ENCODE measurements at places on chromosomes 4 and X.

GRCh38 chr4:152009983-152010709 lies 249.3 kb upstream of the GATB start:
- DNase-seq, result no peak

DNA sequence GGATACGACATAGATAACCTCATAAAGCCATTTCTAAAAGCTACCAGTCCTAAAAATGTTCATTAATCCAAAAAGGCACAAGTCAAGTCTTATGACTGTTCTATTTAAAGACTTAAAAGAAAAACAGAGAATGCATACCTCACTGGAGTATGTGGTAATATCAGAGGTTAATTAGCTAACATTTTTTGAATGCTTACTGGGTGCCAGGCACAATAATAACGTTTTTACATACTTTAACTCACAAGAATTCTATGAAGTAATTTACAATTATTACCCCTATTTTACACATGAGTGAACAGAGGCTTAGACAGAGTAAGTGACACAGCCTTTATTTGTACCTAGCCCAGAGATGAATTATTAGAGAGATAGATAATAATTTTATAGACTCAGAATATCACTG lies 207.5 kb downstream of the PDGFC start:
- DNase-seq, result no peak

DNA sequence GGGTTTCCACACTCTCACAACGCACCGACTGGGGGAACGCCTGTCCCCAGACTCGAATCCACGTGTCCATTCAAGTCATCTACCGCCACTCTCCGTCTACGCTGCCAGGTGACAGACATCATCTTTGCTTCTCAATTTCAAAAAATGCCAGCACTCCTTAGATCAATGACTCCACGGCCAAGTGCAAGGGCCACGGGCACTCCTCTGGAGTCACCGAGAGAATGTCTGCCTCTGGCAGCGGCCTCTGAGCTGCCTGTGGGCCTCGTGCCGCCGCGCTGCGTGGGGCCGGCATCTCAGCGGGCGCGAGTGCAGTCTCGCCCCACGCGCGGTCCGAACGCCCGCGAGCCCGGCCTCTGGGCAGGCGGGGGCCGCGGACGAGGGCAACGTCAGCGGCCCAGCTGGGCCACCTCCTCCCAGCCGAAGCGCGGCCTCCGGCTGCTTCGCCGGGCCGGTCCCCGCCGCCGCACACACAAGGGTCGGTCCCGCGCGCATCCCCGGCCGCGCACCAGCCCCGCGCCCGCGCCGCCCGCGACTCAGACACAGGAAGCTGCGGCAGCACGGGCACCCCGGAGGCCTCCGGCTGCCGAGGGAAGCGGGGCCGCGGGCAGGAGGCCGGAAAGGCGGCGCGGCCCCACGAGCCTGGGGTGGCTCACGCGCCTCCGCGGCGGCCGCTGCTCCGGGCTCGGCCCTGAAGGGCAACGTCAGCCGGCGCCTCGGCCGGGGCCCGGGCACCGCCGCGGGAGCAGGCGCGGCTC lies 450 bp downstream of the ACSL1 start:
- DNase-seq, result no peak

DNA sequence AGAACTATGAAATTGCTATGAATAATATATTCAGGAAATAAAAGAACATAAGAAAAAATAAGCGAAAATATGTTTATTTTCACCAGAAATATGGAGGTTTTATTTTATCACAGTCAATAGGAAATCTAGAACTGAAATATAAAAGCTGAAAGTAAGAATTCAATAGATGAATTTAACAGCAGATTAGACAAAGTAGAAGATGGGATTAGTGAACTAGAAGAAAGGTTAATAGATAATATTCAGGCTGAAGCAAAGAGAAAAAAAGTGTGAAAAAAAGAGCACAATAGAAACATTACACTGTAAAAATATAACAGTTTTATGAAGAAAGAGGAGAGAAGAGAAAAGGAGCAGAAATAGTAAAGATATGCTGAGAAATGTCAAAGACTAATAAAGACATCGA lies 1152.1 kb downstream of the FAT4 start:
- DNase-seq, result no peak

DNA sequence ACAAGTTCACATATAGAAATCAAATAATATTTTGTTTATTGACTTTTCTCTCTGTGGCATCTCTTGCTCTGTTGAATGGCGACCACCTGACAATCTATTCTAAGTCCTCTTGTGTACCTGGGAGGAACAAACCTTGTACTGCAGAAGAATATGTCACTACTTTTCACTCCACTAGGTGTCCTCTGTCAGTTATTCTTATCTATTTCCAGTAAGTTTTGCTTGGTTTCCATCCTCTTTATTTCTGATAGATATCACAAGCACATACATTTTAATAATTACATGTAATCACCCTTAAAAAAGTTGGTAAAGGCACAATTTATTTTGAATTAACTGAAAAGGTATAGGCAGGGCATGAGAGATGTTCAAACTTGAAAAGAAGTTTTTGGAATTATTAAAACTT lies 238.4 kb downstream of the SNCA start:
- peak; percentile 41 for DNase-seq

DNA sequence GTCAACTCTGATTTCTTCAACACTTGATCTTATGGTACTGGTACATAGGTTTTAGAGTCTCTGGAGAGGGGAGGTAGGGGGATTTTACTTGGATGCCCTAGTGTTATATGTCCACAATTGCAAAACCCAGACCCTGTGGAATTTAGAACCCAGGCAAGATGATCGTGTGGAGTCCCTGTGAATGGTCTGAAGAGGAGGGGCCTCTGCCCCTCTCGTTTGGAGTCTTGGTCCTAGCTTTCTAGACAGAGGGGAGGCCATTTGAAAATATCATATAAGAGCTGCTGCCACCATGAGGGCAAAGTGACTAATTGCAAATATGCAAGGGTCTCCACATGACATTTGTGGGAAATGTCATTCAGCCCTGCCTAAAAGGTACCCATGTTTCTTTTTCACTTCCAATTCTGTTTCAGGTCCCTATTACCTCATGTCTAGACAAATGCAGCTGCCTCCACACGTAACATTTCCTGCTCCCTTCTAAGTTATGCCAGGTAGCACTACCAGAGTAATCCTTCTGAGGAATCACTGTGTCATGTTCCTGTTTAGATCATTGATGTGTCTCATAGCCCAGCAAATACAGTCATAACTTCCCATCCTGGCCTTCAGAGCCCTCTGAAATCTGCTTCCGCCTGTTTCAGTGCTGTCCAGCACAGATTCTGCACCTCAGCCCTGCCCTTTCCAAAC lies 126.8 kb downstream of the KLHL8 start:
- DNase-seq, result peak; percentile 70

- DNase-seq, result no peak
These were observed 111.5 kb downstream of the DTHD1 start for GRCh38 chr4:36392916-36393315.

- DNase-seq, result no peak
These were observed 3.7 kb downstream of the PPP1R3F start for GRCh38 chrX:49273181-49273727.

GRCh38 chrX:74534569-74535038 lies 79.8 kb downstream of the RLIM start:
- DNase-seq, result peak; percentile 25

DNA sequence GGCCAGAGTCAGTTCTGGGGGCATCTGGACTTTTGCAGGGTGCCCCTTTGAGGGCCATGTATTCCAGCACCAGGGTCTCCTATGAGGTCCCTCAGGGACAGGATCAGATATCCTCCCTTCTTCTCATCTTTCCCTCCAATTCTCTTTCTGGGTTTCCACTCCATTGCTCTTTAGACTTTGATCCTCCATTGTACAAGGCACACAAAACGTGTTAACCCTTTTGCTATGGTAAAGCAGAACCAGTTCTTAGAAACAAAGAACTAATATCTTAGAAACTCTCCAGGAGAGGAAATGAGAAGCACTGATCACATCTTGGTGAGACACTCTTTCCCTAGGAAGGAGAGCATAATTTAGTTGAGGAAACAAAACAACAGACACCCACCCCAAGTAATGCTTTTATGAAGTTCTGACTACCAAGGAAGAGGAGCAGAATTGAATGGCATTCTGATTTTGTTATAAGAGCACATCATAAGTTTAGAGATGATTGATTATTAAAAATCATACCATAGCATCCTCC lies 200.7 kb upstream of the NPY2R start:
- DNase-seq, result no peak

- DNase-seq, result peak; percentile 11
These were observed 17.7 kb upstream of the TAB3 start for GRCh38 chrX:30906726-30907125.

DNA sequence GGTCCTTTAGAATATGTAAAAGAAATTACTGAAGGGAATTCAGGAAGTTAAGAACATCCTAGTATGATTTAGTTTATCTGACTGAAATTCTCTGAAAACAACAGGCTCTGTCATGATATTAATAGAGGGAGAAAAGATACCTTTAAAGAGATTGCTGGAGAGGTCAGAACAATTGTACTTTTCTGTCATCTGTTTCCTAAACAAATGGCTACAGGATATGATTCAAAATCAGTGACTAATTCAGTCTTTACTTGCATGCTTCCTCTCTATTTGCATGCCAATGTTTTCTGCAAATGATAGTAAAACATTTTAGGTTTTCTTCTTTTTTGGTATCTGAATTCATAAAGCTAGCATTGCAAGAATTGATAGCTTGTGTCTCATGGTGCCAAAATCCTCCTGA lies 616.7 kb upstream of the PCDH7 start:
- no peak for DNase-seq

- no peak for DNase-seq
These were observed at the start of gene ARHGEF6 for GRCh38 chrX:136780763-136781162. ARHGEF6 (minus strand) TSS chrX:136780932; CDS start chrX:136780882, 50 bp downstream.

DNA sequence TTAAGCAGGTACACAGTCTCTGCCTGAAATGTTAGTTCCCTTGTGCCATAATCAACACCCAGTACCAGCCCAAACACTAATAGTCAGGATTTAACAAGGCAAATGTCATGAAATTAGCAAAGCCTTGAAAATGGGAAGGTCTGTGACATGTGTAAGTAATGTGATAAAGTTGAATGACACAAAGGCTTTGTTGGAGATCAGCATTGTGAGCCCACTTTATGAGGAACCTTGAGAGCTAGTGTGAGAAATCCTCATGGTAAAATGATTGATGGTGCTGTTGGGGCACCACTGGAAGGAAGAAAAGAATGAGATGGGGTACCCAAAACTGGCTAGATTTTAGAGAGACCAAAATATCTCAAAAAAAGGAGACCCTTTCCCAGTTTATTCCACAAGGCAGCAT lies 3.3 kb upstream of the LIN54 start:
- DNase-seq, result no peak

- DNase-seq, result no peak
These were observed 45.0 kb downstream of the TET2 start for GRCh38 chr4:105191621-105192210.

DNA sequence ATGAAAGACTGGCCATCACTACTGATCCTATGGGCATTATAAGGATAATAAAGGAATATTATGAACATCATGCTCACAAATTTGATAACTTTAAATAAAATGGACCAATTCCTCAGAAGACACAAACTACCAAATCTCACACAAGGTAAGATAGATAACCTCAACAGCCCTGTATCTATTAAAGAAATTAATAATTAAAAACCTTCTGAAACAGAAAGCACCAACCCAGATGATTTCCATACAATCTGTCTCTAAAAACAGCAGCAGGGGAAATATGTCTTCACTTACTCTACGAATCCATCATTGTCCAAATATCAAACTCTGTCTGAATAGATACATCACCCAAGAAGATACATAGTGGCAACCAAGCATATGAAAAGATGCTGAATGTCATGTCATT lies 55.2 kb downstream of the LCORL start:
- no peak for DNase-seq

- DNase-seq, result no peak
These were observed 36.9 kb downstream of the SORBS2 start for GRCh38 chr4:185774845-185775680.

- no peak for DNase-seq
These were observed 20.3 kb downstream of the CFAP99 start for GRCh38 chr4:2438822-2439718.

DNA sequence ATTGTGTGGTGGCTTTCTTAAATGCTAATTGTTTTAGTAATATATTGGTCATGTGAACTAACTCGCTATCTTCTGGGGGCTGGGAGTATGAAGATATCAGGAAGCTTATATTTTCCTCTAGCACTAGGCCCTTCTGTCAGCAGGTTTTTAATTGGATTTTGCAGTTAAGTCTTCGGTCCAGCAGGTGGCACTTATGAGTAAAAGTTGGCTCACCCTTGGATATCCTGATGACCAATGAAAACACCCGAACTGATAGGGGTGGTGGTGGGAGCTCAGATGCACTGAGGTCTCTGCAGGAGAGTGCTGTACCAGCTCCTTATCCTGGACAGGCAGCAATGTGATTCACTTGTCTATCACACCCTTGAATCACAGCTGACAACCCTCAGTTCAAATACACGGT lies 1365.8 kb upstream of the DIAPH2 start:
- DNase-seq, result peak; percentile 26

- peak; percentile 42 for DNase-seq
These were observed 30.2 kb upstream of the NKX6-1 start for GRCh38 chr4:84529169-84529751.

- DNase-seq, result no peak
These were observed 6.3 kb downstream of the UBA6 start for GRCh38 chr4:67694662-67695061.

GRCh38 chr4:184817494-184818215 lies 8.1 kb downstream of the ACSL1 start:
- no peak for DNase-seq

- DNase-seq, result no peak
These were observed 399.3 kb downstream of the HNRNPD start for GRCh38 chr4:81974523-81974922.

DNA sequence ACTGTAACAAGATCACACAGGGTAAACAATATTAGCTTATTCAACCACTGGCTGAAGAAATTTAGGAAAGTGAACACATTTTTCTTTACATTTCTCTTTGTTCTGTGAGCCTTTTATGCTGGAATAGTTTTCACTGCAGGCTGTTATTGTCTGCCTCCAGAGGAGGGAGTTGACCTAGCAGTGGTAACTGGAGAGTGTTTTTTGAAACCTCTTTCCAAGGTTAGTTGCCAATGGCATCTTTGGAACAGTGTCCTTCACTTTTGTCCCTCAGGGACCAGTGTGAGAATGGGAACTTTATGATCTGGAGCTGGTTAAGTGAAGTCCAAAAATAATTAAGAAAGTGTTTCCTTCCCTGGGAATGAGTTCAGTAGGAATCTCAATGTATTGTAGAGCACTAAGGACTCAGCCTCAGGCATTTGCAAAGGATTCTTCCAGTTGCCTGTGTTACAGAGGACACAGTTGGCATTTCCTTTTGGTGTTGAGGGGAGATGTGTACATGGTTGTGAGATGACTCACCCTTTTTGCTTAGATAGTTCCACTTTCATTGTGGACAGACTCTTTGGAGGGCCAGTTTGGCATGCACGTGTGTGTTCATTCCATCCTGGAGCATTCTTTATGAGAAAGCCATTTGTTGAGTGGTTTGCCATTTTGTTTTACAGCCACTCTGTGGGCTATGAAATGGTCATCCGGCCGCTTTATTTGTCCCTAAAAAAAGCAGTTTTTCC lies 61.3 kb downstream of the AR start:
- peak; percentile 24 for DNase-seq

DNA sequence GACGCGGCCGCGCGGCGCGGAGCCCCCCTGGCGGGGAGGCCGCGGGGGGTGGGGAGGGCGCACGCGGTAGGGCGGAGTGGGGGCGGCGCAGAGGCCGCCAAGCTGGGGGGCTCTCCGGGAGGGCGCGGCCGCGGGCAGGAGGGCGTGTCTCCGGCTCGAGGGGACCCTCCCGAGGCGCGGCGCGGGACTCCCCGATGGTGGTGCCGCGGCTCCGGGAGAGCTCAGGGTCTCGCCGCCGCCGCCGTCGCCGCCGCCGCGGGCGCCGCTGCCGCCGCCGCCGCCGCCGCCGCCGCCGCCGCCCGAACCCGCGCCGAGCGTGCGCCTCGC lies 165 bp upstream of the PTCHD1 start:
- no peak for DNase-seq
